ENCODE measurements at places on chromosomes 3 and 15.

- DNase-seq = no peak
Measured at GRCh38 chr3:175702956-175703355, 843.8 kb downstream of the NAALADL2 start.

- no peak for DNase-seq
Measured at GRCh38 chr3:119469418-119470189, 841 bp downstream of the POGLUT1 start.

GRCh38 chr3:190853464-190853863, 9.0 kb downstream of the GMNC start:
- DNase-seq = no peak

DNA sequence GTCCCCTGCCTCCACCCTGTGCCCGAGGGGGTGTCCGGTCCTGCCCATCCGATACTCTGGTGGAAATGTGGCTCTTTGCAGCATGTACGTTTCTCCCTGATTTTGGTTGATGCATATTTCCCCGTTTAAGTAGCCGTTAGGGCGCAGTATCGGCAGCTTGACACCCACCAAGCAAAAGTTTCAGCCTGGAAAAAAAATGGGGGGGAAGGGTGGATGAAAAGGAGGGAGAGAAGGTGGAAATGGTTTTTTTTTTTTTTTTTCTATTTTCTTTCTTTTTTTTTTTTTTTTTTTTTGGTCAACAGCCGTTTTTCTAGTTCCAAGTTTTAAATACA, 1.3 kb downstream of the RAP2B start:
- DNase-seq = no peak

GRCh38 chr3:86208772-86209171, 782.2 kb downstream of the VGLL3 start:
- DNase-seq = no peak

DNA sequence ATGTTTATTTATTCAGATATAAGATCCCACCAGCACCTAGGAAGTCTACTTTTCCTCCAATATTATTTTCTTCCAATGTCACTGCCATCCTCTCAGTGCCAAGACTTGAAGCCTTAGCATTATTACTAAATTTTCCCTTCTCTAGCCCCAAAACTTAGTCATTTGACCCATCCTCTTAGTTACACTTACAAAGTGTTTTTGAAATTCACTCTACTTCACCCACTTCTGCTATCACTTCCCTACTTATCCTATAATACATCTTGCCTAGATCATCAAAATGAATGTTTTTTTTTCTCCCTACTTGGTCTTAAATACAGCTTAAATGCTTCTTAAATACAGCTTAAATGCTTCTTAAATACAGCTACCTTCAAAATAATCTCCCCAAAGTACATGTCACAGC, 376.6 kb downstream of the RSL24D1 start:
- no peak for DNase-seq

GRCh38 chr3:89252016-89252415, 144.6 kb downstream of the EPHA3 start:
- no peak for DNase-seq

- no peak for DNase-seq
Measured at GRCh38 chr15:78921517-78921916, 23.3 kb downstream of the CTSH start.

DNA sequence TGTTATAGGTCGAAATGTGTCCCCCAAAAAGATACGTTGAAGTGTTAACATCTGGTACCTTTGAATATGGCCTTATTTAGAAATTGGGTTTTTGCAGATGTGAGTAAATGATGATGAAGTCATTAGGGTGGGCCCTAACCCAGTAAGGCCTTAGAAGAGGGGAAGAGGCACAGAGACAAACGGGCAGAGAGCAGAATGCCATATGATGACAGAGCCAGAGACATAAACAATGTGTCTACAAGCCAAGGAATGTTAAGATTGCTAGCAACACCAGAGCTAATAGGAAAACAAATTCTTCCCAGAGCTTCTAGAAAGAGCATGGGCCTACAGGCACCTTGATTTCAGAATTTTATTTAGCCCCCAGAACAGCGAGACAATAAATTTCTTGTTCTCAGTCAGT, 693.1 kb upstream of the NECTIN3 start:
- no peak for DNase-seq

GRCh38 chr3:34077417-34078195, 279.2 kb downstream of the PDCD6IP start:
- no peak for DNase-seq

- DNase-seq = no peak
Measured at GRCh38 chr3:143037867-143038266, 36.5 kb downstream of the U2SURP start.

DNA sequence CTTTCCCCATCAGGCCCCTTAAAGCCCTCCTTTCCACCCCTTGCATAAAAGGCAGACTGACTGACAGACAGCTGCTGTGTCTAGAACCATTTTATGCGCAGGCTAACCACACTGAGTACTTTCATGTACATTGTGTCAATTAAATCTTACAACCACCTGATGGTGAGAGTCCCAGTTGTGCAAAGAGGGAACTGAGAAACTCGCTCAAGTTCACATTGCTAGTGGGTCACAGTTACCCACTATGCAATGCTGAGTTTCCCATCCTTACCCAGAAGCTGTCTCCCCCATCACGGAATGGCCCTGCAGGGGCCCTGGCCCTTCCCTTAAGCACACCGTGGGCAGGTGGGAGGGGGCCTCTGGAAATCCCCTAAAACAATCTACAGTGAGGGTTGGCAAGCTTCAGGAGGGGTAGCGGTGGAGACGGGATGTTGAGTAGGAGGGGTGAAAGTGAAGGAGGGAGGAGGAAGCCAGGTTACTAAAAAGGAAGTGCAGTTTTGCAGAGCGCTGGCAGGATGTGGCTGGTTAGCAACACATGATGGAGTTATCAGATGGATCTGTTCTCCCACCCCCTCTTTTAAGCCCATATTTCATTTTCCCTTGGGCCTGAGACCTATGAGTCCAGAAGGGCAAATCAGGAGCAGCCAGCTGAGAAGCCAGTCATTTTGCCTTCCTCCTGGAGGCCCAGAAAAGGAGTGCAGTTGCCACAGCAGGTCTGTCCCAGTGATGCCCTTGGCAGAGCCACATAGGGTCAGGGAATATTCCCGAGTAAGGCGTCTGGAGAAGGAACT, 30.0 kb downstream of the STARD5 start:
- peak; percentile 73 for DNase-seq

DNA sequence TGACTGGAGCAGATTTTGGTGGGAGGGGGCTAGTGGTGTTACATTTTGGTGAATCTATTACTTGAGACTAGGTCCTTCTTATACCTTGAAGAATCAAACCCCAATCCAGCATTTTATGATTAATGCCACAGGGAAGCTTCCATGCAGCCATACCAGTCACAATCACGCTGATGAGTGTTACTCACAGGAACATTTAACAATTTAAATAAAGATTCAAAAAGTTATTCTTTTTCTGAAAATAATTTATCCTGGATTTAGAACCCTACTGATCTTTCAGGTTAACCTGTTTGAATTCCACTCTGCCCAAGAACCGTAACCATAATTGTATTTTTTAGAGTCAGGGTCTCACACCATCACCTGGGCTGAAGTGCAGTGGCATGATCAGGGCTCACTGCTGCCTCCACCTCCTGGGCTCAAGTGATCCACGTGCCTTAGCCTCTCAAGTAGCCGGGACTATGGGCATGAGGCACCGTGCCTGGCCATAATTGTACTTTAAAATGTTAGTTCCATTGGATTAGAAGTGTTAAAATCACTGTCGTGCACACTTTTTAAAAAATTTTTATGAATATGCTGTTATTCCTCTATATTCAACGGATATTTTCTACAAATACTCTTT, 929 bp upstream of the MTMR10 start:
- DNase-seq = no peak

DNA sequence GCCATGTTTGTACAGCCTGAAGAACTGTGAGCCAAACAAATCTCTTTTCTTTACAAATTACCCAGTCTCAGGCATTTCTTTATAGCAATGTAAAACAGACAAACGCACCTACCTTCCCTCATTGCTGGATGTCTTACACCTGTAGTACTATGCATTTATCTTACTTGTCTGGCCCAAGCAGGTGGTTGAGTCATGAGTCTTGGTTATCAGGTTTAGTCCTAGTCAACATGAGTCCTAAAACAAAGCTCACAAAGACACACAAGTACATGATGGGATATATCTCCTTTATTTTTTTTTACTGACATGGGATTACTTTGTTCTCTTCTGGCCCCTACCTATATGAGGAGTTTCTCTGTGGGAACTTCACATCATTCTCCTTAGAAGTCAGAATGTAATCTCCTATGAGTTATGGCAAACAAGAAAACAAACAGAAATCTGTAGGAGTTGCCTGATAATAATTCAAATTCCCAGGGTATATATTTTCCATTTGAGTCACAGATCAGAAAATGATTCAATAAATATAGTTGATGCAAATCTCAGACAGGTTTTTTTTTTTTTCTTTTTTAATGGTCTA, 33.6 kb upstream of the PLSCR2 start:
- DNase-seq = no peak

DNA sequence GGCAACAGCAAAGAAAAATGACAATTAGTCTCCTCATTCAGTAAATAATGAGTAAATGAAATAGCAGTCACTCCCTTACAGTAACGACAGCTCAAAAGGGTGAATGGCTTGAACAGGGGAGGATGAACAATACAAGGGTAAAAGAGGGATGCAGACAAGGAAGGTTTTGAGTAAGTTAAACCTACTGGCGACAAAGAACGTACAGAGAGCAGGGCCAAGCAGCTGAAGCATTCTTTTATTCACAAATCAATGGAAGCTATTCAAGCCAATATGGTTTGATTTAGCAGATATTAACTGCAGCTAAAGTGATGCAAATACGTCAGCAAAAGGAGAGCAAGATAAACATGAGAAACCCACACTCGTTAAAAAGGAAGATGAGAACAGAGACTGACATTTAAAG, 90.7 kb upstream of the ICE2 start:
- DNase-seq = no peak

DNA sequence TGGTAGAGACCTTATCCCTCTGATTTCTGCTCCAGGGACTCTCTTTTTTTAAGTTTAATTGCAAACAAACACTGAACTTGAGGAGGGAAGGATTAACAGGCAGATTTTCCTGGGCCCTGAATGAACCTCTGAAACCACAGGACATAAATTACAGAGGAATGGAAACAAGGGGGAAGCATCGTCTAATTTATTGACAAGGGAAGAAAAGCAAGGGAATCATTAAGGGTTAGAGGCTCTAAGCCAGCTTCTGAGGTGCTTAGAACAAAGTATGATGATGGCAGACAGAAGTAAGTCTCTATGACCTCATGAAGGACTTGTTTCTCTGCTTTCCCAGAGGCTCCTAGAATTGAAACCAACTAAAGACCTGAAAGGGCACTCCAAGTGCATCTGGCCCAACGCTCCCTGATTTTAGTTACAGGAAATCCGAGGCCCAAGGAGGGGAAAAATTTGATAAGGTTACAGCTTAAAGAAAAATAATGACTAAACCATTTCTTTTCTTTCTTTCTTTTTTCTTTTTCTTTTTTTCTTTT, 244.7 kb upstream of the NR2E3 start:
- DNase-seq = no peak

GRCh38 chr15:94522125-94522524, 290.8 kb downstream of the MCTP2 start:
- no peak for DNase-seq

DNA sequence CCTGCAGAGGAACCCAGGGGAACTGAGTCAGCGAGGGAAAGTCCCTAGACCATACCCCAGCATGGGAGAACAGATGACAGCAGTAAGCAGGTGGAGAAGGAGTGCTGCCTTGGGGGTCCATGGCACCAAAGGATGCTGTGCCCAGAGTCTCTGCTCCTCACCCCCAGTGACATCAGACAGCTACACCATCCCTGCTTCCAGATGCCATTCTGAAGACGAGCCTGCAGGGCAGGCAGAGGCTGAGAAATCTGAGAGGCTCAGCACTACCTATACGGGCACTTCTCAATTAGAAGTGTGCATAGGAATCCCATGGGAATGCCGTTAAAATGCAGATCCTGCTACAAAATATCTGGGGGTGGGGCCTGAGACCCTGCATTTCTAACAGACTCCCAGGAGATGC, 211.3 kb upstream of the NSMCE3 start:
- no peak for DNase-seq

GRCh38 chr3:127716384-127716783, 43.6 kb downstream of the ABTB1 start:
- no peak for DNase-seq

DNA sequence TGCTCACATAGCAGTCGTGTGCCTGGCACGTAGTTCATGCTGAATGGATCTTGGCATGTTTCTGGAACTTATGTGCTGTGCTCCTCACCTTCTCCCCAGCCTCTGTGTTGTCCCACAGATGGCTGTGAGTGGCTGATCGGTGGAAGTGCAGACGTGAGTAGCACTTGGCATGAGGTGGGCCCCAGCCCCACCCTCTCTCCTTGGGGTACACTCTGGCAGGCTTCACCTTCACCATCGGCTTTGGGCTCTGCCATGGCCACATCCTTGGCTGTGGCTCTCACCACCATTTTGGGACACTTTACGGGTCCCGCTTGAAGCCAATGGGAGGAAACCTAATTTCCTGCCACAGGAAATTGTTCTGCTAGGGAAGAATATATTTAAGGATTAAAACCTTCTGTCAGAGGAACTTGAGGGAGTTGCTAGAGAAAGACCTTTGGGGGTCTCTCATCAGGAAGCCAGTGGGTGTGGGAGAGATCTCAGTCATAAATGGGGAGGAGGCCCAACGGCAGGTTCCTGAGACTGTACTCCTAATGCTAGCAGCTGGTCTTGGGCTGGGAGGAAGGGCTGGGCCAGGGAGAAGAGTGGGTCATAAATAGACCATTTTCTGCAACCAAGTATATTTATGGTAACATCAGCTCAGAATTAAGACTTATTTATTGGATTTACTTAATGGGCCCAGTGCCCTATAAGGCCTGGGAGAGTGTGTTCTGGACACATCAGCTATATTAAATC, 92.3 kb downstream of the SMAD3 start:
- no peak for DNase-seq

DNA sequence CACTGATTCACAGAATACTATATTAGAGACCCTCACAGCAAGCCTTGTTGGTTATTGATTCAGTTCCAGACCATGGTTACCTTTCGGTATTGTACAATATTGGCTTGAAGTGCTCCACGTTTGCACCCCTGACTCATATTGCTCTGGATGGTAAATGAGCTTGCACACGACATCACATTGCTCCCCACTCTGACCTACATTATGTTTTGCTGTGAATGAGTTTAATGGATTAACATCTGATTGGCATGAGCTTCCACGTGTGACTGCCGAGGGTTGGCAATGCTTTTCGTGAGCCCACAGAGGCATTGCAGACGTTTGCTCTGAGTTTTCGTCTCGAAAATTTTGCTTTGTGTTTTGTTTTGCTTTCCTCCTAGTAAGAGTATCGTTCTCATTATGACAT, 225.8 kb upstream of the ICE2 start:
- DNase-seq = no peak

GRCh38 chr3:148187296-148187695, 510.4 kb upstream of the AGTR1 start:
- DNase-seq = no peak

- no peak for DNase-seq
Measured at GRCh38 chr3:70882104-70882503, 569.7 kb upstream of the MDFIC2 start.

- no peak for DNase-seq
Measured at GRCh38 chr3:12963922-12964701, 109.1 kb downstream of the IQSEC1 start.
